Right lobe of liver (tissue), 6 donors: ENCODE measurements at places on chromosomes 13 and 19. TPM values are rescaled to one million over a fixed set of nuclear protein-coding genes. Genes with fewer than 3 reads are reported as not detected.
A peak's percentile ranks its signal among the peaks of the same experiment; 100 is the strongest.

DNA sequence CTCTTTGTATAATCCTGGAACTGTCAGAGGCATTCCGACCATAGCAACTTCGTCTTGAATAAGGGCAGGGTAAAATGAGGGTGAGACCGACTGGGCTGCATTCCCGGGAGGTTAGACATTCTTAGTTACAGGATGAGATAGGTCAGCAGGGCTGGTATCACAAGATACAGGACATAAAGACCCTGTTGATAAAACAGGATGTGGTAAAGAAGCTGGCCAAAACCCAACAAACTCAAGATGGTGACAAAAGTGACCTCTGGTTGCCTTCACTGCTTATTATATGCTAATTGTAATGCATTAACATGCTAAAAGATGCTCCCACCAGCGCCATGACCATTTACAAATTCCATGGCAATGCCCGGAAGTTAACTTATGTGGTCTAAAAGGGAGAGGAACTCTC lies 27.7 kb upstream of the MBNL2 start:
- H3K4me1 ChIP-seq = no peaks in the 10 kb centered on the region
- H3K4me3 ChIP-seq = no peak overlapping the region
- H3K27ac ChIP-seq = no peak overlapping the region
- no peaks in the 10 kb centered on the region for H3K36me3 ChIP-seq
- no peak for DNase-seq
- no peaks in the 10 kb centered on the region for H3K27me3 ChIP-seq

The ZFP14 gene
- 1.9 TPM for total RNA-seq

The TMEM238 gene
- total RNA-seq = 17.6 TPM

- DNase-seq = no peak
- H3K4me1 ChIP-seq = no peaks in the 10 kb centered on the region
- no peaks in the 10 kb centered on the region for H3K27me3 ChIP-seq
- peaks cover 72% of the 10 kb centered on the region for H3K36me3 ChIP-seq
- no peak overlapping the region for H3K27ac ChIP-seq
Observed at GRCh38 chr19:47497050-47497766, 13.2 kb upstream of the KPTN start.

DNA sequence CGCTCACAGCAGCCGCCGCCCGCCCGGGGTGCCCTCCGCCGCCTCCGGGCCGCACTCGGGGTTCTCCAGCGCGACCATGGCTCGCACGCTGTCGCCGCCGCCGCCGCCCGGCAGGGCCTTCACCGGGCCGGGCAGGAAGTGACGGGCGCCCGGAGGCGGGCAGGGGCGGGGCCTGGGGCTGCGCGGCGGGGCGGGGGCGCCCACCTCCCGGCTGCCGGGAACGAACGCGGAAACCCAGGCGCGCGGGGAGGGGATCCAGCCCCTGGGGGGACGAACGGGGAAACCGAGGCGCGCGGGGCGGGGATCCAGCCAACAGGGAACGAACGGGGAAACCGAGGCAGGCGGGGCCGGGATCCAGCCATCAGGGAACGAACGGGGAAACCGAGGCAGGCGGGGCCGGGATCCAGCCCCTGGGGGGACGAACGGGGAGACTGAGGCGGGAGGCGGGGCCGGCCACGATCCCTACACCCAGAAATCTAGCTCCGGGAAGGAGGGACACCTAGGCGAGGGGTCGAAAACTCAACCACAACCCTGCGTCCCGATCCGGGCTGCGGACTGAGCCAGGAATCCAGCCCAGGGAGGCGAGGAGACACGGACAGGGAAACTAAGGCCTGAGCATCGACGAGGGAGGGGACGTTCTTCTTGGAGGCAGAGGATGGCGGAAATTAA lies at the start of gene R3HDM4:
R3HDM4 (minus strand) TSS at position 140 of the 669 bp plus-strand sequence; CDS start at position 78, 62 bp downstream.
- peaks cover 15% of the 10 kb centered on the region for H3K27me3 ChIP-seq
- DNase-seq = peak; percentile 89
- no peaks in the 10 kb centered on the region for H3K36me3 ChIP-seq
- peak within 1 kb of the TSS; percentile 72 for H3K4me3 ChIP-seq
- H3K27ac ChIP-seq = peak within 1 kb of the TSS; percentile 78

- no peaks in the 10 kb centered on the region for H3K27me3 ChIP-seq
- no peaks in the 10 kb centered on the region for H3K36me3 ChIP-seq
- H3K27ac ChIP-seq = no peak within 1 kb of the TSS
- H3K4me3 ChIP-seq = no peak within 1 kb of the TSS
- no peak for DNase-seq
Observed at GRCh38 chr19:45340232-45340898, at the start of gene KLC3. TSS of gene KLC3 (plus strand) at chr19:45340750. CDS start at chr19:45345542, 4,792 bp downstream.

GRCh38 chr19:45443462-45444317 lies 20.0 kb upstream of the ERCC1 start:
- peak; percentile 98 for DNase-seq
- H3K4me1 ChIP-seq = peaks cover 13% of the 10 kb centered on the region
- H3K27ac ChIP-seq = peak overlapping the region; percentile 72
- peak overlapping the region; percentile 46 for H3K4me3 ChIP-seq
- H3K36me3 ChIP-seq = no peaks in the 10 kb centered on the region

GRCh38 chr19:19591133-19591825 lies 27.2 kb downstream of the PBX4 start:
- no peak overlapping the region for H3K4me3 ChIP-seq
- no peaks in the 10 kb centered on the region for H3K4me1 ChIP-seq
- H3K27me3 ChIP-seq = no peaks in the 10 kb centered on the region
- DNase-seq = no peak

- H3K36me3 ChIP-seq = peaks cover 5% of the 10 kb centered on the region
- H3K4me1 ChIP-seq = no peaks in the 10 kb centered on the region
- DNase-seq = no peak
- no peaks in the 10 kb centered on the region for H3K27me3 ChIP-seq
- no peak overlapping the region for H3K27ac ChIP-seq
Observed at GRCh38 chr13:41864658-41865057, 96.3 kb downstream of the VWA8 start.

DNA sequence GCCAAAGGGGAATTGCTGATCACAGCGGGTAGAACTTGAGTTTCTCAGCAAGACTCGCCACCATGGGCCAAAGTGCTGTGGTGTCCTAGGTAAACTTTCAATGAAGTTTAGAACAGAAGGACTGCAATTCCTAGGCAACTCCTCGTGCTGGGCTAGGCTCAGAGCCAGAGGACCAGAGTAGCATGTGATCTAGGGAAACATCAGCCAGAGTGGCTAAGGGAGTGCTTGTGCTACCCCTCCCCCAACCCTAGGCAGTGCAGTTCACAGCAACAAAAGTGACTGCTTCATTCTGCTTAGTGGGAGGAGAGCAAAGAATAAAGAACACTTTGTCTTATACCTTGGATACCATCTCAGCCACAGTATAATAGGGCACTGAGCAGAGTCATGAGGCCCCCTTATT lies 1658.6 kb upstream of the MIR17HG start:
- no peak overlapping the region for H3K4me3 ChIP-seq
- H3K27ac ChIP-seq = no peak overlapping the region
- no peaks in the 10 kb centered on the region for H3K36me3 ChIP-seq
- H3K27me3 ChIP-seq = no peaks in the 10 kb centered on the region
- DNase-seq = no peak
- H3K4me1 ChIP-seq = no peaks in the 10 kb centered on the region

The PRR22 gene
- total RNA-seq = 1.7 TPM

GRCh38 chr19:4206818-4207484 lies 22.4 kb upstream of the EBI3 start:
- DNase-seq = no peak
- H3K4me1 ChIP-seq = no peaks in the 10 kb centered on the region
- no peaks in the 10 kb centered on the region for H3K36me3 ChIP-seq
- H3K27ac ChIP-seq = no peak overlapping the region
- no peaks in the 10 kb centered on the region for H3K27me3 ChIP-seq

The FXYD3 gene
- total RNA-seq = not detected

DNA sequence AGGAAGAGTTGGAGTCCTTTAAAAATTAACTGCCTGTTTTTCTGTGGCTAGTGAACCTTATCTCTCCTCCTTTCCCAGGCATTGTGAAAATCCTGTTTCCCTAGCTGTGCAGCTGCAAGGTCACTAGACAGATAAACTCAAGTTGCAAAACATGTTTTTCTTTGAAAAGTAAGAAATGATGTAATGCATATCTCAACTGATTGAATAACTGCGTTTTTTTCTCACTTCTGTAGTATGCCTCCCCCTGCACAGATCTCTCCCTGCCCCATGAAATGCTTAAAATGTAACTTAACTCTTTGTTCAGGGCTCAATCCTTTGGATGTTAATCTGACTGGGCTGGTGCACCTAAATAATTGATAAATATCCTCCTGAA lies 27.7 kb upstream of the CYSLTR2 start:
- peak overlapping the region; percentile 18 for H3K27ac ChIP-seq
- no peaks in the 10 kb centered on the region for H3K27me3 ChIP-seq
- H3K36me3 ChIP-seq = no peaks in the 10 kb centered on the region
- peaks cover 24% of the 10 kb centered on the region for H3K4me1 ChIP-seq
- no peak overlapping the region for H3K4me3 ChIP-seq
- no peak for DNase-seq

- no peak overlapping the region for H3K4me3 ChIP-seq
- no peaks in the 10 kb centered on the region for H3K27me3 ChIP-seq
- DNase-seq = no peak
- no peaks in the 10 kb centered on the region for H3K4me1 ChIP-seq
- H3K27ac ChIP-seq = no peak overlapping the region
- H3K36me3 ChIP-seq = no peaks in the 10 kb centered on the region
Observed at GRCh38 chr13:91295712-91296410, 51.6 kb upstream of the MIR17HG start.
